Tibial artery (tissue), 4 donors: ENCODE measurements at places on chromosomes 5 and 9.

DNA sequence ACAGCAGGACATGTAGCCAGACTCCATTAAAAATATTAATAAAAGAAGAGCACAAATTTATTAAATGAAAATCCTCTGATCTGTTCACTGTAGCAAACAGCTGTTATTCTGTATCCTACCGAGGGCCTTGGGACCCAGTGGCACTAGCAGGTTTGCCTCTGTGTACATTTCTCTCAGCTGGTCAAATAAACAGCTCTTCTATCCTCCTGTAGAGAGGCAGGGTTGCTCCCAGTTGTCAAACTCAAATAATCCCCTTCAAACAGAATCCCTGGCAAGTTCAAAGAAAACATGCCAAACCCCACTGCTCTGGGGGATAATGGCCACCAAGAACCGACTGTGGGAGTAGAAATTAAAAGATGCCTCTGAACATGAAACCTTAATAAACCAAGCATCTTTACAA is 1262.0 kb upstream of the DMAC1 start:
- no peak overlapping the region for H3K27ac ChIP-seq
- no peak for DNase-seq
- no peaks in the 10 kb centered on the region for H3K4me1 ChIP-seq
- no peaks in the 10 kb centered on the region for H3K27me3 ChIP-seq

DNA sequence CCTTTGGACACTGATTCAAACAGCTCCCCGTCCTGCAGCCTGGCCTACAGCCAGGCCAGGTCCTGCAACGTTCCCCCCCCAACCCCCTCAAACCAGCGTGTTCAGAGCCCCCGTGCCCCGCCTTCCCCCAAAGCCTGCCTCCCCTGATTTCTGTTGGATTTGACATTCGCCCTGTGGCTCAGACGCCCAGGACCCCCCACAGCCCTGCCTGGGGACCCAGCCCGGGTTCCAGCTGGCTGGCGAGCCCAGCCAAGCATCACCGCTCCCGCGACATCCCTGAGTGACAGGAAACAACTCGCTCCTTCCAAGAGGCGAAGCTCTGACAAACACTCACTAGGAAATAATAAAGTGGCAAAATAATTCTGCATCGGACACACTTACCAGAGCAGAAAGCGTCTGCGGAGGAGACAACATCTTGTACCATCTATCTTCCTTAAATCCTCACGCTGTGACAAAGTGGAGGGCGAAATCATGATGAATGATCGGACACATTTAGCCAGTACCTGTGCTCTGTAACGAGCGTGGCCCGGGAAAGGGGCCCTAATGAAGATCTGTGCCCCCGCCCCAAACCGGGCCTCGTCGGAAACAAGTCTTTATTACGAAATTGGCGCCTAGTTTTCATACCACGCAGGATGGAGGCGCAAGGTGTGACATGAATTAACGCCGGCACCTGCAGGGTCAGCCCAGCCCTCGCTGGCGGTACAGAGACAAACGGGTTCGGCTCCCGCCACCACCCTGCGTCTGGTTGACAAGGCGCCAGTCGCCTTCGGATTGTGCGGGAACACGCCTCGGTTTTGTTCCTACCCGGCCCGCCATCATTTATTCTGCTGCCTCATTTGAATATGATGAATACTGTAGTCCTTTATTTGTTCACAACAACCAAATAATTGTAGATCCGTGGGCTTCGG is 91.0 kb upstream of the MVB12B start:
- no peaks in the 10 kb centered on the region for H3K4me1 ChIP-seq
- peaks cover 14% of the 10 kb centered on the region for H3K27me3 ChIP-seq

- H3K36me3 ChIP-seq, result no peaks in the 10 kb centered on the region
- H3K4me3 ChIP-seq, result no peak overlapping the region
- H3K27me3 ChIP-seq, result peaks cover 22% of the 10 kb centered on the region
- no peaks in the 10 kb centered on the region for H3K4me1 ChIP-seq
These were observed 10.9 kb upstream of the LRRC14B start for GRCh38 chr5:180286-180918.

GRCh38 chr5:75558981-75559632 is 47.4 kb downstream of the POLK start:
- no peak for DNase-seq
- peaks cover 4% of the 10 kb centered on the region for H3K4me1 ChIP-seq
- peak overlapping the region; percentile 4 for H3K27ac ChIP-seq
- H3K4me3 ChIP-seq, result no peak overlapping the region
- peaks cover 10% of the 10 kb centered on the region for H3K36me3 ChIP-seq

DNA sequence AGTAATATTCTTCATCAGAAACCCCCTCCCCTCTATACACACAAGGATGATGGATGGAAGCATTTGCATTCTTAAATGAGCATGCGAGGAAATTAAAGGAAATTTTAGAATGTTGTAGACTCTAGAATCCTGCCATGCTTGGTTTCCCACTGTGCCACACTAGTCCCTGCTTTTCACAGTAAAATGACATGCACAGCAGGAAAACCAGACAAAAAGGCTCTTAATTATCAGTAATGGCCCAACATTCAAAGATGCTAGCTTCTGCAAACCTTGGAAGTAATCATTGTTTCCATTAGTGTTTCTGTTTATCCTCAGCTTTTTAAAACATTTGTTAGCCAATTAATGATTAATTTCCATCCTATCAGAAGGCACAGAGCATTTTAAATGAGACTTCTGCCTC is 255.8 kb downstream of the SLCO4C1 start:
- H3K27ac ChIP-seq, result no peak overlapping the region
- no peak overlapping the region for H3K4me3 ChIP-seq
- H3K27me3 ChIP-seq, result no peaks in the 10 kb centered on the region
- no peak for DNase-seq
